ENCODE measurements at places on chromosomes 11 and 22.

DNA sequence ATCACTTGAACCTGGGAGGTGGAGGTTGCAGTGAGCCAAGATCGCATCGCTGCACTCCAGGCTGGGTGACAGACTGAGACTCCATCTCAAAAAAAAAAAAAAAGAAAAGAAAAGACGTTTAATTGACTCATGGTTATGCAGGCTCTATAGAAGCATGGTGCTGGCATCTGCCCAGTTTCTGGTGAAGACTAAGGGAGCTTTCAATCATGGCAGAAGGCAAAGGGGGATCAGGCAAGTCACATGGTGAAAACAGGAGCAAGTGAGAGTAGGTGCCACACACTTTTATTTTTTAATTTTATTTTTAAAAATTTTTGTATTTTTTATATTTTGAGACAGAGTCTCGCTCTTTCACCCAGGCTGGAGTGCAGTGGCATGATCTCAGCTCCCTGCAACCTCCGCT lies 8.4 kb upstream of the PATZ1 start:
- no peak for DNase-seq

GRCh38 chr22:34781681-34782080 lies 284.3 kb upstream of the ISX start:
- DNase-seq, result no peak

- DNase-seq, result no peak
These were observed 15.2 kb downstream of the NAT10 start for GRCh38 chr11:34120651-34121050.

DNA sequence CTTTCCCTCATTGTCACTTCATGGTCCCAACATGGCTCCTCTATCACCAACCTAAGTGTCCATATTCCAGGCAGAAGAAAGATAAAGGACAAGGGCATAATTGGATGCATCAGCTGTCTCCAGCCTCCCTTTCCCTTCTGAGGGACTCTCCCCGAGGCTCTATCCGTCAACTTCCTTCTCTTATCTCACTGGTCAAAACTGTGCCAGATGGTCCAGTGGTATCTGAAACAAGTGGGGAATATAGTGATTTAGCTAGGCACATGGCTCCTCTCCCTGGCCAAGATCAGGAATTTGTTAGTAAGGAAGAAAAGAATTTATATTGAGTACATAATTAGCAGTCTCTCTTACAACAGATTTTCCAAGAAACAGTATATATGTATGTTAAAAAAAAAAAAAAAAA lies 12.6 kb upstream of the SPON1 start:
- no peak for DNase-seq

DNA sequence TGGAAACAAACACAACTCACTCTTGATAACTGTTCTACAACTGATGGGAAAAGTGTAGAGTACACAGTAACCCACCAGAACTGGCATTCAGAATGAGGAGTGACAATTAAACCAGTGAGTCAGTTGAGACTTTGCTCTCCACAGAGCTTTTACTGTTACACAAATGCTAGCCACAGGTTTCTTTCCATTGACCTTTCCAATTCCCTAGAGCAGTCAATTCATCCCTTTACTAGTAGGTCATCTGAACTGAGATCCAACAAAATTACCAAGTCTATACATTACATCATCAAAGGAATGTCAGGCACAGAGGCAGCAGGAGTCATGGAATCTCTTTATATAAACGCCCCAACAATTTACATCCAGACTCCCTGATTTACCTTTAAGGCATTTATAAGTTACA lies 65.9 kb downstream of the PHF21A start:
- DNase-seq, result no peak

DNA sequence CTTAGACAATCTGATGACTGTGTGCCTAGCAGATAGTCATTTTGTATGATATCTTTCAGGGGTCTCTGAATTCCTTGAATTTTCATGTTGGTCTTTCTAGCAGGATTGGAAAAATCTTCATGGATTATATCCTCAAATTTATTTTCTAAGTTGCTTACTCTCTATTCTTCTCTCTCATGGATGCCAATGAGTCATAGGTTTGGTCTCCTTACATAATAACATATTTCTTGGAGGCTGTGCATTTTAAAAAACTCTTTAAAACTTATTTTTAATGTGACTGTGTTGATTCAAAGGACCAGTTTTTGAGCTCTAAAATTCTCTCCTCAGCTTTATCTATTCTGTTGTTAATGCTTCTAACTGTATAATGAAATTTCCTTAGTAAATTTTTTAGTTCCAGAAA lies 198.7 kb downstream of the AASDHPPT start:
- DNase-seq, result no peak

DNA sequence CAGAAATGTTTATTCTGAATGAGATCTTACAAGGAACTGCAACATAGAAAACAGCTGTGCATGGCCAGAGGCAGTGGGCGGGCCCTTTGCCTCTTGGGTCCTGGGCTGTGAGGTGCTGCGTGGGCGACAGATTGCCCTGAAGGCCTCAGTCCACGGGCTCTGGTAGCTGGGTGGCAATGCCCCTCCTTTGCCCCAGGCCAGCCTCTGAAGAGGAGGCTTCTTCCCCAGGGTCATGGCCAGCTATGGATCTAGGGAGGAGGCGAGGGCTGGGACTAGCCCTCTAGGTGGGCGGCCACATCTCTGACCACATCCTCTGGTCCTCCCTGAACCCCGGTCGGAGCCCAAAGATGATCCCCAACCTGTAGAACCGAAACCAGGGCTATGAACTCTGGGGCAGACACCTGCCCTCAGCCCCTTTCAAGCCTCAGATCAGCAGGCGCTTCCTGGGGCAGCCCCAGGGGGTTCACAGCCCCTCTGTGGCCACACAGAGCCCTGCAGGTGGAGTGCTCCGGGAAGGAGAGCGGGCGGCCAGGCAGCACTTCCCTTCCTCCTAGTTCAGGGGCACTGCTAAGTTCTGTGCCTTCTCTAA lies 6.6 kb upstream of the CDC42BPG start:
- DNase-seq, result no peak

- DNase-seq, result no peak
These were observed 24.7 kb upstream of the CCDC188 start for GRCh38 chr22:20175597-20175900.

- DNase-seq, result no peak
These were observed 14.1 kb downstream of the LARGE2 start for GRCh38 chr11:45936511-45937054.

DNA sequence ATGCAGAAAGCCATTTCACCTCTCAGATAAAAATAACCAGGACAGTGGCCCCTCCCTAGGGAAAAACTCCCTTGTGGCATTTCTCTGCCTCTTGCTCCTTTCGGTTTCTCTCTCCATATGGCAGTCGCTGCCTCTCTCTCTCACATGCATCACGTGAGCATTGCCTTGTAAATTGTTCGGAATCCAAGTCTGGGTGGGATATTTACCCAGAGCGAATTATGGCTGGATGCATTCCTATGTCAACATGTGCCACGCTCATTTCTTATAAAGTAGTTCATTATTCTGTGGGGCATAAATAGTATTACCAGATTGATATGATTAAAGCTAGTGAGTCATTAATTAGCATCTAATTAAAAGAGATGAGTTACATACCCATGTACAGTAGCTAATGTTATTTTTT lies 392.9 kb downstream of the INSC start:
- DNase-seq, result no peak
